ENCODE measurements at places on chromosomes 4 and X.

GRCh38 chrX:23936180-23936579 is 28.4 kb downstream of the CXorf58 start:
- DNase-seq: no peak

DNA sequence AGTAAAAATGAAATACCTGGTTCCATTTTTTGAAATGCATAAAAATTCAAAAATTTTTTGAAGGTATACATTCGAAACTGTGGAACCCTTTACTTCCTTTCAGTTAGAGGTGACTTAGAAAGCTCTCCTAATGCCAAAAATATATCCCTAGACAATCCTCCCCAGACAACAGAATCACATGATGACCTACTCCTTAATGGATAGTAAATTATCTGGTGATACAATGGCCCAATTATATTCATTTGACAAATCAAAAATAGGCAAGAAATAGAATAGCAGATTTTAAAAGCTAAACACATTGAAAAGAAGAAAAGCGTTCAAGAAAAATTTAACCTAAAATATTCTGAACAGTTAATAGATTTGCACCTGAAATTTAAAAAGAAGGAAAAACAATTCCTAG is 3.5 kb upstream of the UGT2A2 start:
- DNase-seq: no peak

DNA sequence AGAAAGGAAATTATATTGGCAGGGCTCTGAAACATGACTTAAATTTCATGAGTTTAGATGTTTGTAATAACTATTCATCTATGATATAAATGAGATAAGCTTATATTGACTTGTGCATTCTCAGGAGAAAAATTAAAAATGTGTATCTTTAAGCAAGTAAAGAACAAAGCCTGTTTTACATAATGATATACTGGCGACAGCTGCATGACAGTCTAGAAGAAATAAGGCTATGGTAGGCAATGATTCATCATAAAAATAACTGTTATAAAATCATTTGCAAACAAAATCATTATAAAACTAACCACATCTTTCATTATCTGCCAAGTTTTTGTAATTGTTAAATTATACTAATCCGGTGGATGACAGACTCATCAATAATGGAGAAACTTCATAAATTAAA is 188.1 kb downstream of the ADAM29 start:
- no peak for DNase-seq

GRCh38 chr4:128517739-128518510 is 230.3 kb upstream of the PGRMC2 start:
- no peak for DNase-seq

DNA sequence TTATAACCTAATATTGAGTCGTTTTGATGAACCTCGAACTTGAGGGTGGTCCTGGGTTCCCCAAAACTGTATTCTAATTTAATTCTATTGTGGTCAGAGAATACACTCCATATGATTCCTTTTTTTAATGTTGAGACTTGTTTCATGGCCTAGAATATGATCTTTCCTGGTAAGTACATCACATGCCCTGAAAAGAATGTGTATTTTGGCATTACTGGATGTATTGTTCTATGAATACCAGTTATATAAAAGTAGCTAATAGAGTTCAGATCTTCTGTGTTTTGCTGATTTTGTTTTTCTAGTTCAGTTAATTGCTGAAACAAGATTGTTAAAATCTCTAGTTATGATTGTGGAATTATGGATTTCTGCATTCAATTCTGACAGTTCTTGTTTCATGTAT is 18.8 kb downstream of the PRRG1 start:
- DNase-seq: no peak

GRCh38 chr4:21835712-21836111 is 112.9 kb downstream of the KCNIP4 start:
- DNase-seq: no peak

- no peak for DNase-seq
Measured at GRCh38 chr4:125323654-125324053, 8.9 kb downstream of the FAT4 start.

- DNase-seq: no peak
Measured at GRCh38 chrX:27085346-27085745, 377.8 kb downstream of the PPP4R3C start.

GRCh38 chrX:34288782-34289181 is 156.7 kb upstream of the FAM47A start:
- no peak for DNase-seq

- no peak for DNase-seq
Measured at GRCh38 chr4:129231945-129232588, 136.1 kb downstream of the C4orf33 start.

DNA sequence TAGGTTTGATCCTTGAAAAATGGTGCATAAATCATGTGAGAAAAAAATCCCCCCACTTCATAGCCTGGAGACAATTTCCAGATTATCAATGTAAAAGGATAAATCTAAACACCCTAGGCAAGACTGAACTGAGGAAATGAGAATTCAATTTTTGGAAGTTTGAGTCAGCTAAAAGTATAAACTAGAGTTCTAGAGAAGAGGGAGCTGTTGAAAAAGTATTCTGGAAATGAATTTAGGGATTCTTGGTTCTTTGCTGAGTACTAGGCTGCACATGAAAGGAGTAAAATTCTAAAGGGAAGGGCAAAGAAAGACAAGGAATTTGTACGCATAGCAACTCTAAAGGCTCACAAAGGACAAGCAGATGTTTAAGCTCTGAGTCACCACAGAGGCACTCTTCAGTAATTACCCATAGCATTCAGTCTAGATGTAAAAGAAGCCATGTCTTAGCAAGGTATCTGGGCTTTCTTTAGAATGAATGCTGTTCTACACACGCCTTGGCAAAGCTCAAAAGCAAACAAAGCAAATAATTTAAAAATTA is 896.5 kb downstream of the PDHA2 start:
- no peak for DNase-seq

DNA sequence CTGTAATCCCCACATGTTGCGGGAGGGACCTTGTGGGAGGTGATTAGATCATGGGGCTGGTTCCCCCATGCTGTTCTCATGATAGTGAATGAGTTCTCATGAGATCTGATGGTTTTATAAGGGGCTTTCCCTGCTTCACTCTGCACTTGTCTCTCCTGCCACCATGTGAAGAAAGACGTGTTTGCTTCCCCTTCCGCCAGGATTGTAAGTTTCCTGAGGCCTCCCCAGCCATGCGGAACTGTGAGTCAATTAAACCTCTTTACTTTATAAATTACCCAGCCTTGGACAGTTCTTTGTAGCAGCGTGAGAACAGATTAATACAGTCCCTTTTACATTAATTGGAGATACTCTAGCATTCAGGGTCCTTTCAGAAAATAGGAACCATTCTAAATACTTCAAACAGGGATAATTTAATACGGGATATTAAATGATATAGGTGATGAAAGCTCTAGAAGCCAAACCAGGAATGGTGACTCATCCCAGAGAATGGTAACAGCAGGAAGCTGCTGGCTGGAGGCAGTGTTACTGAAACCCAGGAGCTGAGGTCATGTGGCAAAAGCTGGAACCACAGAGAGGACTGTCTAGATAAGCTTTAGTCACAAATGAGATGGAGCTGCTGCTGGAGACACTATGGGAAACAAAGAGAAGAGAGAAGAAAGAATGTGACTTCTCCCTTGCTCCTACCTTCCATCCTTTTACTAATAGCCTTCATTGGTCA is 57.3 kb downstream of the GSTCD start:
- DNase-seq: no peak

- no peak for DNase-seq
Measured at GRCh38 chrX:50152456-50152855, 48.4 kb downstream of the AKAP4 start.

- DNase-seq: no peak
Measured at GRCh38 chr4:6427439-6428090, 44.8 kb downstream of the PPP2R2C start.

DNA sequence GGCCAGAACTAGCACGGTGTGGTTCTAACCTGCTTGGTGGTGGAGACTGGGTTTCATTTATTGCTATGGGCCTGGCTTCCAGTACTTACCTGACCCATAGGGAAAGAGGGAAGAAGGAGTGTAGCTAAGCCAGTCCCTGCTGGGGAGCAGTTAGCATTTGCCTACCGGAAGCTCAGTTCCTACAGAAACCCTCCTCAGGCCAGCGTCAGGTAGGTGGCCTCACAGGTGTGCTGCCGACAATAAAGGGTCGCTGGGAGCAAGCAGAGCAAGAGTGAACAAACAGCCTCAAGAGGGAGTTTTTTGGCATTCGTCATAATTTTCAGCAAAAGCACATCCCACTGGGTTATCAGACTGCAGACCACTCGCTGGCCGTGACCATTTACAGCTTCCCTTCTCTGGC is 740.6 kb upstream of the TENM3 start:
- no peak for DNase-seq

- no peak for DNase-seq
Measured at GRCh38 chr4:176193938-176194337, 1.4 kb downstream of the SPATA4 start.

GRCh38 chr4:107577743-107578142 is 142.3 kb downstream of the PAPSS1 start:
- no peak for DNase-seq

Measured in substantia nigra (tissue), 51 donors.